Kidney tubule cell (primary cell): ENCODE measurements at places on chromosomes 4 and X.

- DNase-seq = no peak
Measured at GRCh38 chr4:28209371-28209924, 1348.8 kb downstream of the STIM2 start.

DNA sequence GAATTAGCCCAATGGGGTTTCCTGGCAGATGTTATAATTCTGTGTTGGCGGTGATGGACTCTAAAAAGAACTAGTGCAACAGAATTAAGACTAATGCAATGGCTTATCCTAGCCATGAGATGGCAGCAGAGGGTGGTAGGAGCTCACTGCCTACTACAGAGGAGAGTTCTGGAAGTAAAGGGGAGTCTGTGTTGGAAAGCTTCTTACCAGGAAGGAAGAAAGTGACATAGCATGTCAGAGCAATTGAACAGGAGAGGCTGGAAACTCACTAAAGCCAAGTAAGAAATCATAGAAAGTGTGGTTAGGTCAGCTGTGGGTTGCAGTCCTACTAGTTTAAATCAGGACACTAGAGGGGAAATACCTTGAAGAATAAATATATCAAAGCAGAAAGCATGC is 6.3 kb upstream of the TRPC5OS start:
- DNase-seq = peak; percentile 75

DNA sequence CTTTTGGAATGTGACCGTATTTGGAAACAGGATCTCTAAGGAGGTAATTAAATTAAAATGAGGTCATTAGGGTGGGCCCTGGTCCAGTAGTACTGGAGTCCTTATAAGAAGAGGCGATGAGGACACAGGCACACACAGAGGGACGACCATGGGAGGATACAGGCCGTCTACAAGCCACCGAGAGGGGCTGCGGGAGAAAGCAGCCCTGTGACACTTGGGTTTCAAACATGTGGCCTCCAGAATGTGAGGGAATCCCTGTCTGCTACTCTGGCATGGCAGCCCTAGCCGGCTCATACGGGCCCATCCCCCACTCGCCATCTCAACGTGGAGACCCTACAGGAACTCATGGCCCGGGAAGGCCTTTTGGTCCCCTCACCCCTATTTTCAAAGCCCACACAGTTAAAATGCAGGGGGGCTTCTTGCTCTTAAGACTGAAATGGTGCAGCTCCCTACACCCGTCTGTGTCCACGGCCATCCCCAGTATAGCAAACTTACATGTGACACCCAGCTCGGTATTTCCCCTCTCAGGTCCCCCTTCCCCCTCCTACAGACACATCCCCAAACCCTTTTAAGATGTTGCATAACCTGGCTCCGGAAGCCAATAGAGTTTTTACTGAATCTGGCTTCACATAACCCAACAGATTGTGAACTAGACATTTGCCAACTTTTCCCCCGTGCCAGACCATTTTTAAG is 124.1 kb upstream of the TBL1X start:
- DNase-seq = no peak

DNA sequence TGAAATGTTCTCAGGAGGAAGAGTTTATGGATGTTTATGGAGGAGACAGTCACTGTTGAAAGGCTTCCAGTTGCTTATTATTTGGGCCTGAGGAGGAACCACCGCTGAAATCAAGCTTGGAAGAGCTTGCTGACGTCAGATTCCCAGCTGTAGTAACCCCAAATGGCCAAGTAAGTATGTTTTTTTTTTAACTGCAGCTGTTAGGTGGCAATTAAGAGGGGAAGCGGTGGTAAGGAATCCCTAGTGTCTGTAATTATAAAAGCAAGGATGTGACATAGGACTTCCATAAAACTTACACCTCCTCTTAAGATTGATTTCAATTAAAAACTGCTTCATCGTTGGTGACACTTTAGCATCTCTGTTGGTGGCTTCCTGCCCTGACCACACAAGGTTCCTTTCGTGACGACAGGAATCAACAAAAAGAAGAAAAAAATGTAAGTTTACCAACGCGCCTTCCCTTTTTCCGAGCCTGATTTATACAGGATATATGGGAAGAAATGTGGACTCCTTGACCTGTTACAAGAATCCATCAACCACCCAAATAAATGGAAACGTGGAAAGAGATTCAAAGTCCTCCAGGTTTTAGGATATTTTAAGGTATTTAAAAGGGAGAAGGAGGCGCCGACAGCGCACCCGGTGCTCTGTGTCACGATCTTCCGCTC is 884 bp downstream of the RELL1 start:
- peak; percentile 25 for DNase-seq

GRCh38 chr4:186307916-186308315 is 41.9 kb downstream of the F11 start:
- no peak for DNase-seq

GRCh38 chrX:153669174-153669890 is 4.3 kb downstream of the PNCK start:
- DNase-seq = no peak

- DNase-seq = no peak
Measured at GRCh38 chrX:11537141-11537540, 128.6 kb downstream of the ARHGAP6 start.

DNA sequence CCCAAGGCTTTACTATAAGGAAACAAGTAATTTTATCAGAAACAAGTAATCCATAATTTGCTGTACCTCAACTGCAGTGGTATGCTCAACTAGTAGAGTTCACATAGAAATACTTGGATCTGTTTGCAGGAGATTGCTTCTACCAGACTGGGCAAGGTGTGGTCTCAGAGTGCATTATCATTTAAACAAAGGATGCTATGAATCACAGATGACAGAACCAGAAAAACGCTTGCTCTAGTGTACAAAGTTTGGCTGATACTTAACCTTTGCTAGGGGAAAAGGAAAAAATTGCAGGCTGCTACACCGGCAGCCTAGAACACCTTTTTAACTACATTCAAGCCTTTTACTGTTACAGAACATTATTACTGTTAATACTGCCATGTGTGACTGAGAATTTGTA is 97.1 kb downstream of the ENOX2 start:
- peak; percentile 7 for DNase-seq

DNA sequence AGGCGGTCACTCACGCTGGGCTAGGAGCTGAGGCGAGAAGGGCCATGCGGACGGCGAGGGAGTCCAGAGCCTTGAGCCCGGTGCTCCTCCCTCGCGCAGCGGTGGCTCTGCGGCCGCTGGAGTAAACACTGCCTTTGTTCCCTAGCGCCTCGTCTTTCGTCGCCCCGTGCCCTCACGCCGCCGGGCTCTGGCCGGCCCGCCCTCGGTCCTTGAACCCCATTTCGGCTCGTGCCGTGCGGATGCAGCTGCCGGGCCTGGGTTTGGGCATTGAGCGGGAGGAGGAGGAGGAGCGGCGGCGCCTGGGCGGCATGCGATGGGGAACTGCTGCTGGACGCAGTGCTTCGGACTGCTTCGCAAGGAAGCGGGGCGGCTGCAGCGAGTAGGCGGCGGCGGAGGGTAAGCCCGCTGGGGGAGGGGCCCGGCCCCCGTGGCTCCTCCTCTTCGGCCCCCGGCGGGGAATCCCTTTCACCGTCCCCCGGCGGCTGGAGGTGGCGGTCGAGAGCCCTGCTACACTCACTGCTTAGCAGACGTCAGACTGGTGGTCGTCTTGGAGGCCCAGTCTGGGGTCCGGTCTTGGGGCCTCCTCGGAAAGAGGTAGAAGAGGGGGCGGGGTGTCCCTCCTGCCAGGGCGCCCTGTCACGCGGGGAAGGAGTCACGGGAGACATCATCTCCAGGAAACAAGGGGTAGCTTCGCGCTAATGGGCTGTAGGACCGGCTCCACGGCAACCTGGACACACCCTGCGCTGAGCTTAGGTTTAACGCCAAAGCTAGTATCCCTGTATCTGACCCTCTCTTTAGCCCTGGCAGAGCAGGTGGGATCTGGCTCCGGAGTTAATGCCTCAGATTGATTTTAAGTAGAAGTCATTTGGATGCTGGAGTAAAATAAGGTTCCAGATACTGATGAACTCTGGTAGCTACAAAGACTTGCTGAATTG is at the start of gene AP1AR:
Gene AP1AR (plus strand): TSS at position 9 of the 935 bp plus-strand sequence. CDS start 305 bp downstream, at position 314.
- DNase-seq = peak; percentile 83

DNA sequence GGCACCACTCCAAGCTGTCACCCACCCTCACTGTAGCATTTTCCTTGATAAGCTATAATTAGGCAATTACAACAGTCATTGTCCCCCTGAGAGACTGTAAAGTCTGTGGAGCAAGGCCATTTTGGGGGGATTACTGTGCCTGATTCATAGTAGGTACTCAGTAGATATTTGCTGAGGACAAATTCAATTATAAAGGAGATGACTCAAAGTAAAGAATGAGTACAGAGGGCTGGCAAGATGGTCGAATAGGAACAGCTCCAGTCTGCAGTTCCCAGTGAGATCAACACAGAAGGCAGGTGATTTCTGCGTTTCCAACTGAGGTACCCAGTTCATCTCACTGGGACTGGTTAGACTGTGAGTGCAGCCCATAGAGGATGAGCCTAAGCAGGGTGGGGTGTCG is 42.0 kb downstream of the MAOB start:
- DNase-seq = no peak

- DNase-seq = no peak
Measured at GRCh38 chrX:20060961-20061748, 55.6 kb downstream of the MAP7D2 start.

DNA sequence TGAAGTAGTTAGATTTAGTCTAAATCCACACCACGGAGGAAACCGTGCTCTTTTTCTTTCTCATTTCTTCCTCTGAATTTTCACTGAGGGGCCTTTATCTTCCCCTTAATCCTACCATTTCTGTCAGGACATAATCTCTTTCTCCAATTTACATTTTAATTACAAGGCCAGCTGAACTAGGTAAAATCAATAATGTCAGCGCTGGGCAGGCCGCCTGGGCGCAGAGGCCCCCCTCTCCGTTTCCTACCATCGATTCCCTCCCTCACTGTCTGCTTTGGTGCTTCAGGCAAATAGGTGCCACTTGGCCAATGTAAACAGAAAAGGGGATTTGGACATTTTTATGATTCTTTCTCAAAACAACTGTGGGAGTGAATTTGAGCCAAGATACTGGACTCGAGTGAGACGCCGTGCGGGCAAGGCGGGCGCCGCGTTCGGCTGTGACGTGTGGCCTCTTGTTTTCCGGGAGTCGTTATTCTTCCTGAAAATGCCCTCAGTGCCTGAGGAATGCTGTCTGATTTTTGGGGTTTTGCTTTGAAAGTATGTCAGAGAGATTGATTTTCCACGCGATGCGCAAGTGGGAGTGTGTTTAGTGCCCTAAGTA is 22.6 kb downstream of the UVSSA start:
- DNase-seq = no peak

DNA sequence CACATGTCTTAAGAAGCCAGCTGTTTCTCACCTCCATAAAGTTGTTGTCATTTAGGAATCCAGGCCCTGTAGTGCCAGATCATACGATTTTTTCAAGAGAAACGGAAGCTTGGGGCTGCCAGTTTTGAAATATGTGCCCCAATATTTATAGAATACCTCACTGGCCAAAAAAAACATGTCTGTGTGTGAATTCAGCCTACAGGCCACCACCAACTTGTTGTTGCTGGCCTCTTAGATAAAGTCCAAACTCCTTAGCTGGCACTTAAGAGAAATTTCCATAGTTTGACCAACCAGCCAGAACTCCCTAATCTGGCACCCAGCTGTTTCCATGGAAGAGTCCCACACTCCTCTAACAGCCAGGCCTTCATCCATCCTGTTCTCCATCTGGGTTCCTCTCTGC is 74.1 kb downstream of the WDR19 start:
- no peak for DNase-seq

- peak; percentile 9 for DNase-seq
Measured at GRCh38 chrX:8988446-8988845, 45.5 kb downstream of the FAM9B start.

GRCh38 chrX:64190136-64190740 is 15.3 kb downstream of the AMER1 start:
- DNase-seq = no peak

DNA sequence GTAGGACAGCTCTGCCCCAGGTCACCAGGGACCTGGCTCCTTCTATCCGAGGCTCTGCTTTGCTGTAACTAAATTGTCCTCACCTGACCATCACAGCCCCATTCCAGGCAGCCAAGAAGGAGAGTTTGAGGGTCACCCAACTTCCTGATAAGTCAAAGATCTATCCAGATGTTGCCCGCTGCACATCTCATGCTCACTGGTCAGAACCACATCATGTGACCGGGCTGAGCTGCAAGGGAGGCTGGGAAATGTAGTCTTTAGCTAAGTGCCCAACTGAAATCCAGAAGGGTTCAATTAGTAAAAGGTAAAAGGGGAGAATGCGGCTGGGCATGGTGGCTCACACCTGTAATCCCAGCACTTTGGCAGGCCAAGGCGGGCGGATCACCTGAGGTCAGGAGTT is 18.4 kb downstream of the HMX1 start:
- DNase-seq = no peak

DNA sequence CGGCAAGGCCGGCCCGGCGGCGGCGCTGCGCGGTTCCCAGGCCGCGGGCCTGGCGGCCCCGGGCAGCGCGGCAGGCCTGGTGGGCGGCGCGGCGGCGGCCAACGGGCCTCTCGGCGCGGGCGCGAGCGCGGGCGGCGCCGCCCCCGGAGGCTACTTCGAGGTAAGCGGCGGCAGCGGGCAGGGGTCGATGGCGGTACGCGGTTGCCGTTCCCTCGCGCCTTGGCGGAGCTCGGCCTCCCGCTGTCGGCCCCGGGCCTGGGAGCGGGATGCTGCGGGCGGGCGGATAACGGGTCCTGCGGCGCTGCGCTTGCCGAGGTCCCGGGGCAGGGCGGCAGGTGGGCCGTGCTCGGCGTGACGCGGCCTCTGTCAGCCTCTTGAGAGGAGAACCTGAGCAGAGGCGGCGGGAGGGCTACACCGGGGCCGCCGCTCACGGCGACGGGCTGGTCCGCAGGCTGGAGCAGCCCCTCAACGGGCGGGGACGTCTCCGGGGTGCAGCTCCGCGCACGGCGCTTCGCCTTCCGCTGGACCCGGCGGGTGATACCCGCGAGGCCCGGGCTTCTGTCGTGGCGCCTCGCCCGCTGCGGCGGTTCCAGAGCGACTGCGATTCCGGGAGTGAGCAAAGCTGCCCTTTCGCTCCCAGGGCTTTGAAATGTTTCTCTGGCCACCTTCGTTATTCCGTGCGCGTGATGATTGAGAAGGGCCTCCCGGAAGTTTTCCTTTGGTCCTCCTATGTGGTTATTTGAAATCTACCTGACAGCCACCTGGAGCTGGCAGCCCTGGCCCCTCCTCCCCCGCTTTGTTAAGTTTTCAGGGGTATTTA is 774 bp downstream of the FAM193A start:
- DNase-seq = peak; percentile 59

DNA sequence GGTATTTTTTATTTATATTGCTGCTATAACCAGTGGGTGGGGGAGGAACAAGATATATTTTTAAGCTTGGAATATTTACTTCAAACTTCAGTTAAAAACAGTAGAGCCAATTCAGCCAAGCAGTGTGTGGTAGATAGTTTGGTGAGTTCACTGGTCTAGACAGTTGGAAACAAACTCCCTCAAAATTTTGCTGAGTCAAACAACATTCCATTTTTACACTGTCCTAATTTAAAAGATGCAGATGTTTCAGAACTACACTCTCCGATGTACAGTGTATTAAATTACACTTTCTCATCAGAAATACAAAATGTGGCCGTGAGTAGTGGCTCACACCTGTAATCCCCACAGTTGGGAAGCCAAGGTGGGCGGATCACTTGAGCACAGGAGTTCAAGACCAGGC is 23.3 kb downstream of the PRKX start:
- no peak for DNase-seq
